Lung (tissue), 17 donors: ENCODE measurements at places on chromosomes 3 and 15. TPM values are rescaled to one million over a fixed set of nuclear protein-coding genes. Genes with fewer than 3 reads are reported as not detected.

GRCh38 chr15:68655686-68656437, 77.1 kb downstream of the CORO2B start:
- no peak overlapping the region for H3K4me3 ChIP-seq
- DNase-seq: no peak
- peaks cover 7% of the 10 kb centered on the region for H3K4me1 ChIP-seq
- peaks cover 4% of the 10 kb centered on the region for H3K36me3 ChIP-seq
- H3K27ac ChIP-seq: no peak overlapping the region
- H3K27me3 ChIP-seq: no peaks in the 10 kb centered on the region

SAMD7 gene
- not detected for total RNA-seq

AGBL1 gene
- total RNA-seq: 147 TPM

GRCh38 chr3:116667791-116668190, 41.8 kb upstream of the TUSC7 start:
- no peak overlapping the region for H3K27ac ChIP-seq
- no peak overlapping the region for H3K4me3 ChIP-seq
- H3K27me3 ChIP-seq: no peaks in the 10 kb centered on the region

GP9 gene
- total RNA-seq: 0.40 TPM

DNA sequence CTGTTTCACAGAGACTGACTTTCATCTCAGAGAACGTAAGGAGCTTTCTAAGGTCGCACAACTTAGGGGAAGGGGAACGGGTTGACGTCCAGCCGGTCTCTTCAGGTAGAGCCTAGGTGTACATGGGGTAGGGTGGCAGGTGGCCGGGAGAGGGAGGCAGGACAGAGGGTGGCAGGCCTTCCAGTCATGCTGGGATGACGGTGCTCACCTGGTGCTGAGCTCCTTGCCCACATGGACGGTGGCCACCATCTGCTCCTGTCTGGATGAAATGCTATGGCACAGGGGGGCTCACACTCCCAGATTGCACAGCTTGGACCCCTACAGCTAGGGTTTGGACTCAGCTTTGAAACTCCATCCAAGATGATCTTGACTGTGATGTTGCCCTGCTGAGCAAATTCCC, 144.5 kb downstream of the ATP10A start:
- H3K36me3 ChIP-seq: peaks cover 16% of the 10 kb centered on the region
- no peak overlapping the region for H3K4me3 ChIP-seq
- no peak overlapping the region for H3K27ac ChIP-seq
- DNase-seq: no peak
- no peaks in the 10 kb centered on the region for H3K27me3 ChIP-seq

GRCh38 chr3:62246094-62246493, 127.3 kb downstream of the FEZF2 start:
- H3K36me3 ChIP-seq: no peaks in the 10 kb centered on the region
- no peak overlapping the region for H3K27ac ChIP-seq
- no peak overlapping the region for H3K4me3 ChIP-seq
- no peak for DNase-seq
- H3K27me3 ChIP-seq: no peaks in the 10 kb centered on the region
- H3K4me1 ChIP-seq: peaks cover 14% of the 10 kb centered on the region
